ENCODE measurements at places on chromosomes 5 and 9.

- DNase-seq, result no peak
These were observed 23.7 kb upstream of the GOLGA1 start for GRCh38 chr9:124964604-124965003.

DNA sequence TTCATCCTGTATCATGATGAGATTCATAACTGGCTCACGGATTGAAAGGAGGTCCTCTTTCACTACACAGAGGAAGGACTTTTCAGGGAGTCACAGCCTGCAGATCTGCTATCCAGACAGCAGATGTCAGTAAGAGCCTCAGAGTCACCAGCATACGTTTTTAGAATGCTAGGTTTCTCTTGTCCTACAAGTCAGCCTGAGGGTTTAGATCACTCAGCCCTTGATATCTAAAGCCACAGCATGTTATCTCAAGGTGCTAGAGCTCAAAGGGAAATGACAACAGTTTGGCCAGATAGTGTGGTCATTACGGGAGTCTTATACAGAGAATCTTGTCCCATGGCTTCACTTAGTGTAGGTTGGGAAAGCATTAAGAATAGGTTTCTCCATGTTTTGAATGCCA, 30.9 kb upstream of the SLC46A2 start:
- DNase-seq, result peak; percentile 69

DNA sequence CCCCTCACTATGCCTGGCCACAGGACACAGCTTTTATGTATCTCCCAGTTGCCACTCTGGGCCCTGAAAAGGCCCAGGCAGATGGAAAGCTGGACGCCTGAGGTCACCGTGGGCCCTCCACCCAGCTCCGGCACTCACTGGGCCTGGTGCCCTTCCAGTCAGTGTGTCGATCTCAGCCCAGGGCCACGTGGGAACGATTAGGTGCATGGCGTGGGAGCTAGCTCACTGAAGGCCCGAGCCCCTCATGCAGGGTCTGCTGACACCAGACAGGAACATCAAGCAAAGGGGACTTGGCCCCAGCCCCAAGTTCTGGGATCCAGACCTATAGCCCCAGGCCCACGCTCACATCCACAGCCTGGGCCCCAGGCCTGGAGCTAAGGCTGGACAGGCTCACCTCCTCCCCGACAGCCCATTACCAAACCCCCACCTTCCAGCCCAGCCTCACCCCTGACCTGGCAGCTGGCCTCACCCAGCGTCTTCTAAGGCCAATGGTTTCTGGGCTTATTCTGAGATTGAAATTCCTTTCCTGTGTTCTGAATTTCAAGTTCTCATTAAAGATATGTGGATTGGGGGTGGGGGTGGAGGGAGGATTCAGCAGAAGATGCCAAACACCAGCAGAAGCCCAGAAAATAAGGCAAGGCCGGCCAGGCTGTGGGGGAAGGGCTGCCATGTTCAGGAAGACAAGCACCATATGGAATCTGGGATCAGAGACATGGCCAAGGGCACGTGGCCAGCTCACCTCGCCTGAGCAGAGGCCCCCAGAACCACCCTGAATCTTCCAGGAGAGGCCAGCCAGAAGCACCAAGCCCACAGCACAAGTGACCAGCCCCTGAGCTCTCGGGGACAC, 74.5 kb downstream of the ADAMTS2 start:
- DNase-seq, result no peak

DNA sequence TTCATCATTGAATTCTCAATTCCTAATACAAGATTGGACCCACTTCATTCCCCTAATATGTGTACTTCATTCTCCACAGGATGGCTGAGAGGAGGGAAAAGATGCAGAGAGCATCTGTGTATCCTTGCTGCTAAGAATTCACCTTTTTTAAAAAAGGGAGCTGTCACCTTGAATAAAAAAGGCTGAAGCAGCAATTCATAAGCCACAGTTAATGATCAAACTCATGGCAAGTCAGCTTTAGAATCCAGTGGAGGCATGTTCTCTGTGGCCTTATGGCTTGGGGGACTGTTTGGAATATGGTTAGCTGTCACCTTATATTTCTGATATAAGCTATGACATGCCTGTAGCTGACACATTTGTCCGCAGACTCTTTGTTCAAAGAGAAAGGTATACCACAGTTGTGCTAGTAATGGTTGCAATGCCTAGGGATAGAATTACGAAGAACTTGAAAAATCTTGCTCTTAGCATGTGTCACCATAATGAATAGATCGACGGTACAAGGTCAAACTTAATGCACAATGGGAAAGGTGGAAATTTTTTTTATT, 256.8 kb upstream of the TNC start:
- no peak for DNase-seq

- no peak for DNase-seq
These were observed 91.8 kb upstream of the CXCL14 start for GRCh38 chr5:135670588-135670987.

DNA sequence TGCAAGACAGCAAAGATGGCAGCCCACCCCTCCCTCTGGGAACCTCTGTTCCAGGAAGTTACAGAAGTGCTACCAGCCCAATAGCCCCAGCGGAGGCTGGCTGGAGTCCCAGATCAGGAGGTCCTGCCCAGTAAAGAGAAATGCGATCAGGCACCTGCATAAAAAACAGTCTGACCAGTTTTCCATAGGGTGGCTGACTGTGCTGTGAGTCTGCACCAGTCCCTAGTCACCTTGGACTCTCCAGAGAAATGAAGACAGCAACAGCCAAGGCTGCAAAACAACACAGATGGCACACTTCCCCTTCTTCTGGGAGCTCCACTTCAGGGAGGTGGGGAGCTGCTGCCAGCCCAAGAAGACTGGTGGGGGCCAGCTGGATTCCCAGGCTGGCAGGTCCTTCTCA, 265.5 kb upstream of the PCSK5 start:
- DNase-seq, result no peak

DNA sequence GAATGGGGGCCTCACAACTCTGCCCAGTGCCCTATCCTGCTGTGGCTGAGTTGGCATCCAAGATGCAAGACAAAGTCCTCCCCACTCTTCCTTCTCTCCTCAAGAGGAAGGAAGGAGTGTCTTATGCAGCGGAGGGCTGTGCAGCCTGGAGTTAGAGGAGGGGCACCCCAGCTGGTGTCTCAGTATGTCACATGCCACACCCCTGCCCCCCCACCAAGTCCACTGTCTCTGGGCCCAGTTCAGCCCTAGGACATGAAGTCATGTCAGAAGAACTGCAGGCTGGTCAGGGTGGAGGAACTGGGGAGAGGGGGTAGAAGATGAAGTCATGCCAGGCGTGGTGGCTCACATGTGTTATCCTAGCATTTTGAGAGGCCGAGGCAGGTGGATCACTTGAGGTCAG, 28.0 kb upstream of the SLC28A3 start:
- no peak for DNase-seq

DNA sequence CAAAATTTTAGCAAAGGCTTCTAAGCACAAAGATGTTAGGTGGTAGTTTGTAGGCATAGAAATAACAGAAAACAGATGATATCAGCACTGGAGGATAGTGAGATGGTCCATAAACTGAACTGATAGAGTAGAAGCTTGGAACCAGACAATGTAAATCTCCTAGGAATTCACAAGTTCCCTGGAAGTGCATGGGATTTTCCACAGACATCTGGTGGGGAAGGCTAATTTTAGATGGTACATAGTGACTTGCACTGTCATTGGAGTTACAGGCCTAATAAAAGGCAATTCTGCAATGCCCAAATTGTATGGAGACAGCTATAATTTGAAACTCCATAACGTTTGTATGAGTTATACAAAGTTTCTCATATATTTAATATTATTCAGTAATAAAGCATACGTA, 653.0 kb upstream of the MEF2C start:
- DNase-seq, result no peak

- DNase-seq, result no peak
These were observed 6.1 kb upstream of the TMEM252 start for GRCh38 chr9:68546596-68547390.

- DNase-seq, result peak; percentile 71
These were observed 31.2 kb downstream of the DEPDC1B start for GRCh38 chr5:60668686-60669304.

GRCh38 chr9:93112116-93112863, 16.3 kb downstream of the CARD19 start:
- DNase-seq, result no peak
